ENCODE measurements at places on chromosomes 3 and 15.
A peak's percentile ranks its signal among the peaks of the same experiment; 100 is the strongest.

DNA sequence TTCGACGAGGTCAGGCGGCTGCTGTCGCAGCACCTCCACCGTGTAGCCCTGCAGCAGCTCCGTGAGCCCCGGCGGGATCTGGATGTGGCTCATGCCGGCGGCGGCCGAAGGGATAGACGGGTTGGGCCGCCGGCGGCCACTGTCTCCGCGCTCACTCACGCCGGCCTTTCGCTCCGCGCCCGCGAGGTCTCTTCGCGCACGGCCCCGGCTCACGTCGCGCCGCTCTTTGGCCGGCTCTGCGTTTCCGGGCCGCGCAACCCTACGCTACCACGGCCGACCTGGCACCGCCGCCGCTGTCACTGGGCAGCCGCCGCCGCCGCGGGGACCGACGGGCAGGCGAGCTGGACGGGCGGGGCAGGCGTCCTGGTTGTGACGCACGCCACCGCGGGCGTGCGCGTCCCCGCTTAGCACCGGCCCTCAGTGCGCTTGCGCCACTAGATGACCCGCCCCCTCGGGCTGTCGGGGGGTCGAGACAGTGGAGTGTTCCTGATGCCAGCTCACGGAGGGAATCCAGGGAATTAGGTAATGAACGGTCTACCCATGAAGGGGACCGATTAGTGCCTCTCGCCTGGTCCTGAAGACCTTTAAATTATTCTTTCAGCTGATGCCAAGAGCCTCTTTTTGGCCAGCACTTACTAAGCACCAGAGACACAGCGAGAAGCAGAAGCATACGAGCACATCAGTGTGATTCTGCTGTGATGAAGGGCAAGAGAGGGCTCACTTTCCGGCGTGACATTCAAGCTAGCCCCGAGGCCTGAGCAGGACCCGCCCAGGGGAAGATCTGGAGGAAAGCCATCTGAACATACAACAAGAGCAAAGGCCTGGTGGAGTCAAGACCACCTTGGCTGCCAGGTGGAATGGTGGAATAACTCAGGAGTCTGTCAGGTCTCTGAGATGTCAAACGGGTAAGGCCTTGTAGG, at the start of gene PRKAR2A:
TSS of gene PRKAR2A (minus strand) at position 371 of the 920 bp plus-strand sequence. CDS start at position 93, 278 bp downstream.
- DNase-seq: peak; percentile 64

DNA sequence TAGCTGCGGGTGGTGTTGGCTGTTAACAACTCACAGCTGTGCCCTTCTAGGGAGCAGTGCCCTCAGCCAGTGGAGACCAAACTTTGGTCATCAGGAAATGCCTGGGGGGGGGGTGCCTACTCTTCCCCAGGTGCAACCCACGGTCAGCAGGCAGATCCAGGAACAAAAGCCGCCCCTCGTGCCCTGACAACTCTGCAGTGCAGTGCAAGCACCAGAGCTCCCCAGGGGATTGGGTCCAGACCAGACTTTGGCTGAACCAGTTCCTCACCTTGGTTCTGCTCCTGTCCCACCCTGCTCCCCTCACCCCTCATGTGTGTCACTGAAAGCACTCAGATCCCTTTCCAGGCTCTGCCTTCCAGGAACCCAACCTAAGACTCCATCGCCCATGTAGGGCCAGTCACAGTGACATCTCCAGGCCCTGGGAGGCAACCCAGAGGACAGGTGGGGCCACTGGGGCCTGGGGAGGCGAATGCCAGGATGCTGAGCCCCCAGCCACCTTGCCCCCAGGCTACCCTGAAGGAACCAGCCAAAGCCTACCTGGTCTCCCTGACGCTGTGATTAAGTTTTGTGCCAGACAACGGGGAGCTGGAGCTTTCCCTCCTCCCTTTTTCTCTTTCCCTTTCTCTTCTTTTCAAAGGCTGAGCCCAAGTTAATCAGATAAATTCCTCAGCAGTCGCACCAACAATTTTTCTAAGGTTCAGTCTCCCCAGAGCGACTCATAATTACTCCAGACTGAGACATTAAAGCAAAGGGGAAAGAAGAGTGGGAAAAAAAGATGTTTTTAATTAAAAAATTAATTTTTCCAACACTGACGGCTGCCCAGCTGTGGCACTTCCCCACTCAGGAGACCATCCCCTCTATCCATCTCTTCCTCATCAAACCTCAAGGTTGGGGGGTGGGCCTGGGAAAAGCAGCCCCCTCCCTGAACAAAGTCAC, 207.5 kb upstream of the LINGO1 start:
- DNase-seq: no peak

GRCh38 chr15:59703979-59704796, 15.1 kb upstream of the BNIP2 start:
- DNase-seq: no peak

GRCh38 chr3:87873136-87873535, 185.7 kb downstream of the CGGBP1 start:
- no peak for DNase-seq

GRCh38 chr3:67561266-67561665, 93.1 kb downstream of the SUCLG2 start:
- DNase-seq: no peak

- DNase-seq: no peak
Measured at GRCh38 chr3:65641045-65641444, 397.7 kb downstream of the MAGI1 start.

DNA sequence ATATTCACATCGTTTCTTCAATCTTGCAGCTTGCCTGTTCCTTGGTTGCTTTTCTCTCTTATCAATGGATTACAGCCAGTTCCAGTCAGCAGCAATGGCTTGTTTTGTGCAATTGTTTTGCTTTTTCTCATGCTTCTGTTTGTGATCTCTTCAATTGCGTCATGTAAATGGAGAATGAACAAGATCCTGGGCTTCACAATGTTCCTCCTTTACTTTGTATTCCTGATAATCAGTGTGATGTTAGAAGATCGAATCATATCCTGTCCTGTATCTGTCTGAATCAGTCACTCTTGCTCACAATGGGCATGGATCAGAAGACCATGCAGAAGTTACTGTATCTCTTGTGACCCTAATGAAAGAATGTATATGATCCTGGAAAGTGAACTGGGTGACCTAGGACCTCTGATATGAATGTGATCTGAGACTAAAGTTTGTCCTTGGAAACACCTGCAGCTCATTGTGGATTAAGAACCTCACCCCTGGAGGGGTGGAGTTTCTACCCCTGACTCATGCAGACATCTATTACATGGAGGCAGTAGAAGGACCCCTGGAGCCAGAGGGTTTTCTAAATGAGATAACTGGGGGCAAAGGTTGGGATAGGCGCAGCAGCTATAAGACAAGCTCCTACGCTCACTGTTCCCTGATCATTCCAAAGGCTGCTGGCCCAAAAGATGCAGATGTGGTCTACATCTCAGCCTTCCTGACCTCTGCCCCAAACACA, 32.2 kb downstream of the SLC24A1 start:
- DNase-seq: no peak

- DNase-seq: peak; percentile 63
Measured at GRCh38 chr3:134308350-134308891, 57.8 kb upstream of the RYK start.

DNA sequence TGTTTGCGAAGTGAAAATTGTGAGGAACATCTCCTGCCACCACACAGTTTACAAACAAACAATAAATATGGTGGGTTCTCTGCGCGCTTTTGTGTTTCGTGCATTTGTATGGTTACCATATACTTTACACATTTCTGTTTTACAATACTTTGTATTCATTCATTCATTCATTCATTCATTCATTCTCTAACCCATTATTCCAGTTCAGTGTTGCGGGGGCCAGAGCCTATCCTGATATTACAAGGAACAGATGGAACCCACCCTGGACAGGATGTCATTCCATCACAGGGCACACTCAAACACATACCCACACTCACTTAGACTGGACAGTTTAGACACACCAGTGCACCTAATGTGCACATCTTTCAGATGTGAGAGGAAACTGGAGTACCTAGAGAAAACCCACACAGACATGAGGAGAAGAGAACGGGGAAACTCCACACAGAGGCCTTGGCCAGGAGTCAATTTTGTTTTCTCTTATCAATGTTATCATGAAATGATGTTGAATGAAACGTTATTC, 160.5 kb downstream of the FNDC3B start:
- DNase-seq: no peak

- no peak for DNase-seq
Measured at GRCh38 chr3:53231532-53232511, 24.0 kb downstream of the TKT start.

DNA sequence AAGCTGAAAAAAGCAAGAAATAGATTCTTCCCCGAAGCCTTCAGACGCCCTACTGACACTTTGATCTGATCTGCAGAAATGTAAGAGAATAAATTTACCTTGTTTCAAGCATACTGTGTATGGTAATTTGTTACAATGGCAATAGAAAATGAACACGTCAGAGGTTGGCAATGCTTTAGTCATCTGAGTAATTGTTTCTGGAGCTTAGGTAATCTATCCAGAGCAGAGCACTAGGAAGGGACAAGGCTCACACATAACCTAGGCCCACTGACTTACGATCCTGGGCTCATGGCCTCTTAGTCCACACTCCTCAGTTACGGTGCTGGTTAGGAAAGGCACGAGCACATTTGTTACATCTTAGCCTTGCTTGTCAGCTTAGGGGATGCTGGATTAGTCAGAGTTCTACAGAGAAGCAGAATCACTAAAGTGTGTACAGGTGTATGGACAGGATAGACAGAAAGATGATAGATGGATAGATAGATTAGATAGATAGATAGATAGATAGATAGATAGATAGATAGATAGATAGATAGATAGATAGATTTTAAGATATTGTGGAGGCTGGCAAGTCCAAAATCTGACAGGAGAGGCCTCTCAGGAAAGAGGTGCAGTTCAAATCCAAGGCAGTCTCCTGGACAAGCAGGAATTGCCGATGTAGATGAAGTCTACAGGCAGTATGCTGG, 46.8 kb upstream of the TBC1D23 start:
- DNase-seq: no peak

DNA sequence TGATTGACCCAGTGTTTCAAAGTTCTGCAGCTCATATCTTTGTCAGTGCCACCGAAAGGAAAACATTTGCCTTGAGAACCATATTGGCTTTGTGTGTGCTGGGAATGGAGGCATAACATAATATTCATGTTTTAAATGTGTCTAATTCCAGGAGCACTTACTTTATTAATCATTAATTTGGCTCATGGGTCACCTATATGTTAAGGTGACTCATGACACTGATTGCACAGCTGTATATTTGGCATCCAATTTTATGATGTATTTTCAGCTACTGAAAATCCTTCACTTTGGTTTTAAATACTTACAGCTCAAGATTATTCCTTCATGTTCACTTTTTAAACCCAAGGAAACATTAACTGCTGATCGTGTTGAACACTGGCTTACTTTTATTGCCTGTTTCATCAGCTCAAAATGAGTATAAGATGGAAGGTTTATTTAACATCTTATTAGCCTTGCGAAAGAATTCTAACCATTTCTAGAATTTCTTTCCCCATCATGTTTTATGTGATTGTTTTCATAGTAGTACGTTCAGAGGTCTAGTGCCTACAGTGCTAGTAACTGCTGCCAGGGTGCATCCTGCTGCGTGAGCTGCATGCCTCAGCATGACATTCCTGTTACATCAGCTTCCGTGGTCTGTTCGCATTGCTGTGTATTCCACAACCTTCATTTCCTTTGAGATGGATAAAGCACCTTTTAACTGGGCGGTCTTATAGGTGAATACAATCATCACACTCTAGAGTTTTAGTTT, 63.7 kb downstream of the LRCH3 start:
- DNase-seq: no peak

- no peak for DNase-seq
Measured at GRCh38 chr3:72678867-72679266, 169.4 kb downstream of the SHQ1 start.

DNA sequence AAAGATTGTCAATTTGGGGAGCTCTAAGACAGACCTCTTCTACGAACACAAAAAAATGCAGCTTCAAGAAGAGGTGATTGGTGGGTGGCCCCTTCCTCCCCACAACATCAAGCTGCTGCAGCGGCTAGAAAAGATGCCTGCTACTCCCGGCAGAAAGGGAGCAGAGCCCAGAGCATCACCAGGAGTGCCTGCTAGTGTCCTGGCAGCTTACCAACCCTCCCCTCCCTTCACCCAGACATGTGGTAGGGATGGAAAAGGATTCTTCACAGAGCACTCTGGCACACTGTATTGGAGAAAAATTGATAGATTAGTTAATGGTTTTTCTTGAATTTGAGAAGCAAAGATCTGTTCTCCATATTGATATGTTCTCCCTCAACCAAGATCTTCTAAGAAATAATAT, 10.8 kb downstream of the IP6K1 start:
- no peak for DNase-seq

GRCh38 chr15:79960502-79961212, 10.3 kb downstream of the BCL2A1 start:
- DNase-seq: no peak

DNA sequence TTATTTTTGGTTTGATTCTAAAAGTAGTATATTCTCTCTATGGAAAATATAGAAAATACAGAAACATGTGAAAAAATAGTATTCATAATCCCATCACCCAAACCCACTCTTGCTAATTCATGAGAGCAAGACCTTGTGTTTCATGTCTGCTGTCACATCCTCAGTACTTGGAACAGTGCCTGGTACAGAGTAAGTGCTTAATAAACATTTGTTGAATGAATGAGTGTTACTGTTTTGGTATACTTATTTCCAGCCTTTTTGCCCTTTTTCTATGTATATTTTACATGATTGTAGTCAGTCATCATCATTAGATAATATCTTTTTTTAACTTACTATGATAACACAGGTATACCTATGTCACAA, 59.3 kb downstream of the IL16 start:
- DNase-seq: no peak

GRCh38 chr3:146274833-146275232, 23.9 kb upstream of the PLSCR4 start:
- no peak for DNase-seq
